NCI-H1105 treated with DMSO at 0.1 percent for 48 hours (cell line): ENCODE measurements at places on chromosomes 16 and 17.

GRCh38 chr16:68229431-68230175 is 6.3 kb downstream of the ESRP2 start:
- DNase-seq, result peak; percentile 28

DNA sequence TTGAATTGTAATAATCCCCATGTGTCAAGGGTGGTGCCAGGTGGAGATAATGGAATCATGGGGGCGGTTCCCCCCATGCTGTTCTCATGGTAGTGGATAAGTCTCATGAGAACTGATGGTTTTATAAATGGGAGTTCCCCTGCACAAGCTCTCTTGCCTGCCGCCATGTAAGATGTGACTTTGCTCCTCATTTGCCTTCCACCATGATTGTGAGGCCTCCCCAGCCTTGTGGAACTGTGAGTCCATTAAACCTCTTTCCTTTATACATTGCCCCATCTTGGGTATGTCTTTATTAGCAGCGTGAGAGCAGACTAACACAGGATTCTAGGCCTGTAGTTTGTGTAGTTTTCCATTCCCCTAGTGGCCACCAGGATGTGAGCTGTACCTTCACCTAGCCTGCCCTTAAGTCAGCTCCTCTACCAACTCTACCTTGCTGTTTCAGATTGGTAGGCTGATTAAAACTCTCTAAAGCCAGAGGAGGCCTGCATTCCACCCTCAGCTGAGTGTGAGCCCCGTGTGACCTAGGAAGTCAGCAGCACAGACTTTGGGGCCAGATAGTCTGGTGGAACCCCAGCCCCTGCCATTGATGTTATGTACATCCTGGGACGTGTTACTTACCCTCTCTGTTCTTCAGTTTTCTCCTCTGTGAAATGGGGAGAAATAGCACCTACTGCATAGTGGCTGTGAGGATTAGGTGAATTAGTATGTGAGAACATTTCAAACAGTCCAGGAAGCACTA is 252.4 kb upstream of the CACNG5 start:
- no peak for DNase-seq

DNA sequence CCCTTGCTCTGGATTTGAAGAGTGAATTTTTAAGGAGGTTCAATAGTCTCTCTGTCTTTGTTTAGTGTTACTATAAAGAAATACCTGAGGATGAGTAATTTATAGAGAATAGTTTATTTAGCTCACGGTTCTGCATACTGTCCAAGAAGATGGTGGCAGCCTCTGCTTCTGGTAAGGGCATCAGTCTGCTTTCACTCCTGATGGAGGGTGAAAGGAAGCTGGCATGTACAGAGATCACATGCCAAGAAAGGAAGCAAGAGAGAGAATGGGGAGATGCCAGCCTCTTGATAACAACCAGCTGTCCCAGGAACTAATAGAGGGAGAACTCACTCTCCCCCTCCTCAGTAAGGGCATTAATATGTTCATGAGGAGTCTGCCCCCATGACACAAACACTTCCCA is 917.5 kb upstream of the GOT2 start:
- no peak for DNase-seq

DNA sequence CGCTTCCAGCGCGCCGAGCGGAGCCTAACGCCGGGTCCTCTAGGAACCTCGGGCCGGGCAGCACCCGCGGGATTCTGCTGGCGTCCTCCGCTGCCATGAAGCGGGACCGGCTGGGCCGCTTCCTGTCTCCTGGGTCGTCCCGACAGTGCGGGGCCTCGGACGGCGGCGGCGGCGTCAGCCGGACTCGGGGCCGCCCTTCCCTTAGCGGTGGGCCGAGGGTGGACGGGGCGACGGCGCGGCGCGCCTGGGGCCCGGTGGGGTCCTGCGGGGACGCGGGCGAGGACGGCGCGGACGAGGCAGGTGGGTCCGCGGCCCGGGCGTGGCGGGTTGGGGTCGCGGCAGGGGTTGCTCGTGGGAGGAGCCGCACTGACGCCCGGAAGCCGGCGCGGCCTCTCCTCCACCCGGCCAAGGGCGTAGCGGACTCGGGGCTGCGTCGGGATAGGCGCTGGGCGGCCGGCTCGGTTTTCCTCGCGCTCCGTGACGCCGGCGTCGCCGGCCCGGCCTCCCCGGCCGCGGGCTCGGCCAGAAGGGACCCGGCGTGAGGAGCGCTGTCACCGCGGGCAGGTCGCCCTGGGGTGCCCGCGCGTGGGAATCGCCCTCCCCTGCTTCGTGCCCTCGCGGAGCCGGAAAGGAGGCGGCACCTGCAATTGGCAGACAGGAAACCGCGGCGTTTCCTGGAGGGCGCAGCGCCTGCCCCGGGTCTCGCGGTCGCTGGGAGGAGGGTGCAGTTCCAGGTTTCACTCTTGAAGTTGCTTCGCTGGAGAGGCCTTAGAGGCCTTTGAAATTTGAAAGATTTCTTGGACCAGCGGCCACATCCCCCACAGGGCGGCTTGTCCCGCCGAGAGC is 432 bp downstream of the ZNF276 start:
- no peak for DNase-seq

GRCh38 chr17:34852614-34853013 is 108.6 kb downstream of the CCT6B start:
- DNase-seq, result no peak

DNA sequence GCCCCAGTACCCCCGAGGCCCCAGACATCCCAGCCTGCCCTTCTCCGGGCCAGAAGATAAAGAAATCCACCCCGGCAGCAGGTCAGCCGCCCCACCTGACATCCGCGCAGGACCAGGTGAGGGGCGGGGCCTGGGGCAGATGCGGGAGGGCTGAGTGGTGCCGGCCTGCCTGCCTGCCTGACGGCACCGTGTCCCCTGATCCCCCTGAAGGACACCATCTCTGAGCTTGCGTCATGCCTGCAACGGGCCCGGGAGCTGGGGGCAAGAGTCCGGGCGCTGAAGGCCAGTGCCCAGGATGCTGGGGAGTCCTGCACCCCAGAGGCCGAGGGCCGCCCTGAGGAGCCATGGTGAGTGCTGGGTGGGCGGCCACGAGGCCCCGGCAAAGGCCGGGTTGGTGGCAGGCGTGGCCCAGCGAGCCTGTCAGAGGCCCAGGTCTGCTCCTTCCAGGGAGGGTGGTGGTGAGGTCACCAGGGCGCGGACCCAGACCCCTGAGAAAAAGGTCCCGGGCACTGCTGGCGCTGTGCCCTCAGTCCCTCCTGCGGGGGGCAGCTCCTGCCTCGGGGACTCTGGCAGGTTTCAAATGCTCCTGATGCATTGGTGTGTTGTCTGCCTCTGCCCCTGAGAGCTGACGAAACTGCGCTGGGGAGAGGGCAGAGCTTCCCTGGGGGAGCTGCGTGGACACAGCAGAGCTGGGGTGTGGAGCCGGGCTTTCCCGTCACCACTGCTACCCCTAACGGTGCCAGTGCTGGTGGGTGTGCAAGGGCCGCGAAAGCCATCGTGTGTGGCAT is 1.2 kb downstream of the CDT1 start:
- DNase-seq, result peak; percentile 23

DNA sequence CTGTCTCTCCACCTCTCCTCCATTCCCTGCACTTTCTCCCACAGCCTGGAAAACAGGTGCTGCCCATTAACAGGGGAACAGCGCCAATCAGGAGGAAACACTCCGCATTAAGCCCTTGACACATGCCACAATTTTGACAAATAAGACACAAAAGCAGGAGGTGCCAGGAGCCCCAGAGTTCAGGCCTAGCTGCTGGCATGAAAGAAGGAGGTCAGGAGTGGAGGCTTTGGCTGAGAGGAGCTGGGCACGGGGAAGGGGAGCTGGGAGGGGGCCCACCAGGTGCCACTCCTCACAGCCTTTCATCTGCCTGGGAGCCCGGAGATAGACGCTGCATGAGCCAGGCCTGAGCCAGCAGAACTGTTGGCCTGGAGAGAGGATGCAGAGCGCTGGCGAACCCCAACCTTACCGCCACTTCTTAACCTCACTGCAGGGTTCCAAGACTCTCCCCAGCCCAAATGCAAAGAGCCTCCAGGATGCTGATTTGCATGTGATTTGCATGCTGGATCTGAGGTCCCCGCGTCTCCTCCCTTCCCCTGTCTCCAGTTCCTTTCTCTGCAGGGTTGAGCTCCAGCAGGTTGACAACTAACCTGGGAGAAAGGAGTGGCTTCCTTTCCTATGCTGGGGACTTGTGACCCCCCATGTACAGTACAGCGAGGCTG is 139.8 kb upstream of the SDK2 start:
- peak; percentile 24 for DNase-seq

- peak; percentile 86 for DNase-seq
Observed at GRCh38 chr16:10942352-10943063, at the start of gene DEXI. TSS of gene DEXI (minus strand) at chr16:10942468. CDS start at chr16:10942005, 463 bp downstream.

DNA sequence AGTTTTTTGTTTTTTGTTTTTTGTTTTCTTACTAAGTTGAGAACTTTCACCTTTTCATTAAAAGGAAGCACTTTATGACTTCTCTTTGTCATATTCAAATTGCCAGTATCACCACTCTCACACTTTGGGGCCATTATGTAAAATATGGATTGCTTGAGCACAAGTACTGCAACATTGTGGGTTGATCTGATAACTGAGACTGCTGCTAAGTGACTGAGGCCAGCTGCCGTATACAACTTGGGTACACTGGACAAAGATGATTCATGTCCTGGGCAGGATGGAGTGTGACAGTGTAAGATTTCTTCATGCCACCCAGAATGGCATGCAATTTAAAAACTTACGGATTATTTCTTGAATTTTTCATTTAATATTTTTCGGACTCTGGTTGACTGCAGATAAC is 7.8 kb downstream of the TTC19 start:
- no peak for DNase-seq

GRCh38 chr17:48296453-48296852 is 133.6 kb downstream of the SKAP1 start:
- no peak for DNase-seq

DNA sequence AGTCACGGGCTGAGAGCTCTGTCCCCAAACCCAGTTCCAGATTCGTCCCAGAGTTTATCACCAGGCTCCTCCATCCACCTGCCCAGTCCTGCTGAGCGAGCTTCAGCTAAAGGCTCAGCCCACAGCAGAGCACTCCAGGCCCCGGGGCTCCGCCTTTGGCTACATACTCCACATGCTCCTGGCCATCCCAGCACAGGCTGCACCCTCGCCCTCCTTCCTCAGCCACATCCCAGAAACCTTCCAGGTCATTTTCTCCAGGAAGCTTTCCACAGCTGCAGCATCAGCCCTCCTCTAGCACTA is 4.7 kb upstream of the CD2BP2 start:
- no peak for DNase-seq

DNA sequence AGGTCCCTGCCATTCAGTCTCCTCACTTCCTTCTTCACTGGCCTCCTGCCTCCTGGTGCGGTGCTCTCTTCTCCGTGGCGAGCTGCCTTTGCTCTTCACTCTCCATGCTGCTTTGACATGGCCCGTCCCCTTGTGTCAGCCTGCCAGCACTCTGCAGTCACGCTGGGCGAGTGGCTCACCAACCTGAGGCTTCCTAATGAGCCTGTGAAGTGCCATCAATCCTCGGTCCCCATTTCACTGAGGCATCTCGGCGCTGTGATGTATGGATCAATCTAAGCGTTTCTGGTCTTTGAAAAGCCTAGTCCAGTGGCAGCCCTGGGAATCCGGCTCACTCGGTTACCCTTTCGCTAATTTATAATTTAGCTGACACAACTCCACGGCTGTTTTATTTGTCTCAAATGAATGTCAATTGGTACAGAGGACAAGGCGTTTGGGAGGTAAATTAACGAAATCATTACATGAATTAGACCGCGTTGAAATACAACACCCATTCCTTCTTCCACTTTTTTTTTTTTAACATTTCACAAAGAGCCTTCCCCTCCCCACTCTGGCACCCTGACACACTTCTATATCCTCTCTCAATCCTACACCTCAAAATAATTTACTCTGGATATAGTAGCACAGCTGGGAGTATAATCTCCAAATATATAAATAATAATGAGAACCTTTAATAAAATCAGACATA is 610.7 kb downstream of the TMEM114 start:
- DNase-seq, result no peak

GRCh38 chr17:43907998-43908721 is 824 bp upstream of the MPP2 start:
- DNase-seq, result peak; percentile 41

DNA sequence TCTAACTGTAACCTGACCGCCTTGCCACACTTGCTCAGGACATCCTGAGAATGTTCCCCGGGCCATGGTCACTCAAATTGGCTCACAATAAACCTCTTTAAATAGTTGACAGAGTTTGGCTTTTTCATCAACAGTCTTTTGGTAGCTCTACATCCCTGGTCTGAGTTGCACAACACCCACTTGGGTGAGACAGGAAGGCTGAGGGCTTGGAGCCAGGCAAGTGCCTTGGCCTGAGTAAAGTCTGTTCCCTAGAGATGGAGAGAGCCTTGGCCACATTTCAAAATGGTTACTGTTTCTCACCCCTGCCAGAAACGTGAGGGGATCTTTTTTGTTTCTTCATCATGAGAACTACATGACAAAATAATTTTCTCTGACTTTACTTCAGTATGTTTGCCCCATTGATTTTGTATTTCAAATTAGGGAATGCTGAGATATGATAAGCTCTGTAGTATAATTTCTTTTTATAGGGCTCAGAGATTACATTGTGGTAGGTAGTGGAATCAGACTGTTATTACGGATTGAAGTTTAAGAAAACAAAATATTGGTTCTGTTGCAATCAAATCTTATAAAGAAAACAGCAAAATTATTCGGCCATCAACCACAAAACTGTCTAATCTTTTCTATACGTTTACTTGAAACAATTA is 53.9 kb upstream of the NETO2 start:
- no peak for DNase-seq

- no peak for DNase-seq
Observed at GRCh38 chr16:88526008-88526905, 43.9 kb upstream of the ZC3H18 start.

DNA sequence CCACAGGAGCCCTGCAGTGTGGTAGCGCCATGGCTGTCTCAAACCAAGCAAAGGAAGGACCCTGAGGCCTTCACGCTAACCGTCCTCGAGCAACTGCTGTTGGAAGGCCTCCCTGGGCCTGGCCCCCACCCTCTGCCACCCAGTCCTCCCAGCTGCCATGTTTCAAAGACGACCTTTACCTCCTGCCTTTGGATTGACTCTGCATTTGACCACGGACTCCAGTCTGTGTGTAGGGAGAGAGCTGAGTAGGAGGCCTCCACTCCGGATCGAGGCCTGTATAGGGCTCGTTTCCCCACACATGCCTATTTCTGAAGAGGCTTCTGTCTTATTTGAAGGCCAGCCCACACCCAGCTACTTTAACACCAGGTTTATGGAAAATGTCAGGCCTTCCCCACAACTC is 24.3 kb downstream of the PLCD3 start:
- DNase-seq, result no peak

- DNase-seq, result no peak
Observed at GRCh38 chr17:1126250-1126797, 53.5 kb downstream of the ABR start.

DNA sequence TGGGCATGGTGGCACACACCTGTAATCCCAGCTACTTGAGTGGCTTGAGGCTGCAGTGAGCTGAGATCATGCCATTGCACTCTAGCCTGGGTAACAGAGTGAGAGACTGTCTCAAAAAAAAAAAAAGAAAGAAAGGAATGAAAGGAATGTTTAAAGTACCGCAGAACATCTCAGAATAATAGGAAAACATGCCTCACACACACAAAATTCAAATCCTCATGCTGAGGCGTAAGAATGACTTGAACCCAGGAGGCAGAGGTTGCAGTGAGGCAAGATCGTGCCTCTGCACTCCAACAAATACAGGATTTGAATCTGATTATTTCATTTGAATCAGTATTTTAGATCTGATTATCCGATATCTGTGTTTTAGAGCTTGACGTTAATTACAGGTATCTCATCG is 21.3 kb upstream of the GAA start:
- DNase-seq, result no peak
